Activated T-helper 2 cell treated with anti-CD3 and anti-CD28 coated beads, Interferon-gamma antibody, Interleukin-2, Interleukin-4, amounts not matched to agents 10 μg/mL and 5 μg/mL and 100 μg/mL, durations not matched to agents 14 hours and 24 hours and 36 hours (primary cell): ENCODE measurements at places on chromosomes 7 and 10. TPM values are rescaled to one million over a fixed set of nuclear protein-coding genes. Genes with fewer than 3 reads are reported as not detected.

The VWDE gene
- total RNA-seq = 2.9 and 3.2 TPM in 2 replicates

The HYAL4 gene
- not detected in 2 replicates for total RNA-seq

The PTPRZ1 gene
- total RNA-seq = not detected in 2 replicates

The PTER gene
- total RNA-seq = 18.9 and 19.9 TPM in 2 replicates

The CLCN1 gene
- total RNA-seq = not detected in 2 replicates

The WBP1L gene
- 18.0 and 19.9 TPM in 2 replicates for total RNA-seq

- no peaks in the 10 kb centered on the region for H3K36me3 ChIP-seq
- H3K4me3 ChIP-seq = no peak overlapping the region
- H3K27me3 ChIP-seq = peaks cover 52% of the 10 kb centered on the region
- peaks cover 9% of the 10 kb centered on the region for H3K4me1 ChIP-seq
- no peak overlapping the region for H3K27ac ChIP-seq
- DNase-seq = no peak
These were observed 21.3 kb upstream of the LIPM start for GRCh38 chr10:88781206-88781605.

GRCh38 chr10:48214716-48215485 is 59.6 kb downstream of the FRMPD2 start:
- H3K4me3 ChIP-seq = no peak overlapping the region
- H3K36me3 ChIP-seq = no peaks in the 10 kb centered on the region
- H3K27me3 ChIP-seq = peaks cover 4% of the 10 kb centered on the region
- no peak for DNase-seq

DNA sequence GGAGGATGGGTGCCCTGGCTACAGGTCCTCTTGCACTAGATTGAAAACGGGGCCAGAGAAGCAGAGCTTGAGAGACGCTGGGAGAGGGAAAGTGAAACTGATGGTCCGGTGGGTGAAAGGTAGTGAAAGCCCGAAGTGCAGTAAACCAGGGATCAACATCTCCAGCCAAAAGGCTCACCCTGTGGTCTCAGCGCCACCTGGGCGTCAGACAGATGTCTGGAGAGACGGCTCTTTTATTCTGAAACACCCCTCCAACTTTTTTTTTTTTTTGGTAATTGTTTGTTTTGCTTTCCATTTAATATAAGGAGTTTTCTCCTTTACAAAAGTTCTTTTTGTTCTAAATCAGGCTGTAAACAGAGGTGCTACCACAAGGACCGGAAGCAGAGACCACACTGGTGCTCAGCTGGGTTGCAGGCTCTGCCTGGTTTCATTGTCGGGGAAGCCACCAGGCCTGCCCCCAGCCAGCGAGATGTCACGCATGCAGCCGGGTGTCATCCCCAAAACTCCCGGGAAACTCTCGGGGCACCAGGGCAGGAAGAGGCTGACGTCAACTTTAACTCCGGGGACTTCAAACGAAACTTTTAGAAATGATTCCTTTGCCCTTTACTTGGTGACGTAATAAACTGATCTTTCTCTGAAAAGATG is 11.2 kb downstream of the IL2RA start:
- H3K36me3 ChIP-seq = peaks cover 89% of the 10 kb centered on the region
- H3K4me1 ChIP-seq = peaks cover 83% of the 10 kb centered on the region
- peak; percentile 90 for DNase-seq
- H3K27me3 ChIP-seq = no peaks in the 10 kb centered on the region

- no peak for DNase-seq
- H3K36me3 ChIP-seq = no peaks in the 10 kb centered on the region
- no peak overlapping the region for H3K4me3 ChIP-seq
- H3K27ac ChIP-seq = no peak overlapping the region
- peaks cover 3% of the 10 kb centered on the region for H3K4me1 ChIP-seq
These were observed 6.2 kb upstream of the ZAN start for GRCh38 chr7:100726996-100727761.

- no peaks in the 10 kb centered on the region for H3K36me3 ChIP-seq
- no peak for DNase-seq
- no peaks in the 10 kb centered on the region for H3K4me1 ChIP-seq
These were observed 25.9 kb upstream of the FAM20C start for GRCh38 chr7:166338-167060.

DNA sequence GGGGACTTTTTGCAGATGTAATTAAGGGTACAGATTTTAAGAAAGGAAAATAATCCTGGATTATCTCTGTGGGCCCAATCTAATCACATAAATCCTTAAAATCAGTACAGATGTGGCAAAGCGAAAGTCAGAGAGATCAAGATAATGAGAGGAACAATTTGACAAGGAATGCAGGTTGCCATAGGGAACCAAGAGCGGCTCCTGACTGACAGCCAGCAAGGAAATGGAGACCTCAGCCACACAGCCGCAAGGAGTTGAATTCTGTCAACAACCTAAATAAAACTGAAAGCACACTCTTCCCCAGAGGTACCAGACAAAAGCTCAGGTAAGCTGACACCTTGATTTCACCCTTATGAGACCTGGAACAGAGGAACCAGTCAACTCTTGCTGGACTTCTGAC is 3.4 kb upstream of the PNPLA8 start:
- no peak for DNase-seq
- H3K4me1 ChIP-seq = peaks cover 16% of the 10 kb centered on the region
- no peaks in the 10 kb centered on the region for H3K36me3 ChIP-seq
- H3K4me3 ChIP-seq = no peak overlapping the region
- H3K27me3 ChIP-seq = peaks cover 12% of the 10 kb centered on the region

GRCh38 chr7:49187543-49188268 is 263.4 kb downstream of the CDC14C start:
- H3K27me3 ChIP-seq = no peaks in the 10 kb centered on the region
- no peak overlapping the region for H3K4me3 ChIP-seq
- no peak overlapping the region for H3K27ac ChIP-seq
- DNase-seq = no peak
- H3K36me3 ChIP-seq = no peaks in the 10 kb centered on the region

- H3K27me3 ChIP-seq = peaks cover 44% of the 10 kb centered on the region
- no peak for DNase-seq
- no peak overlapping the region for H3K27ac ChIP-seq
- H3K4me3 ChIP-seq = no peak overlapping the region
- H3K4me1 ChIP-seq = no peaks in the 10 kb centered on the region
These were observed 7.0 kb downstream of the RHOBTB1 start for GRCh38 chr10:60937022-60937421.

DNA sequence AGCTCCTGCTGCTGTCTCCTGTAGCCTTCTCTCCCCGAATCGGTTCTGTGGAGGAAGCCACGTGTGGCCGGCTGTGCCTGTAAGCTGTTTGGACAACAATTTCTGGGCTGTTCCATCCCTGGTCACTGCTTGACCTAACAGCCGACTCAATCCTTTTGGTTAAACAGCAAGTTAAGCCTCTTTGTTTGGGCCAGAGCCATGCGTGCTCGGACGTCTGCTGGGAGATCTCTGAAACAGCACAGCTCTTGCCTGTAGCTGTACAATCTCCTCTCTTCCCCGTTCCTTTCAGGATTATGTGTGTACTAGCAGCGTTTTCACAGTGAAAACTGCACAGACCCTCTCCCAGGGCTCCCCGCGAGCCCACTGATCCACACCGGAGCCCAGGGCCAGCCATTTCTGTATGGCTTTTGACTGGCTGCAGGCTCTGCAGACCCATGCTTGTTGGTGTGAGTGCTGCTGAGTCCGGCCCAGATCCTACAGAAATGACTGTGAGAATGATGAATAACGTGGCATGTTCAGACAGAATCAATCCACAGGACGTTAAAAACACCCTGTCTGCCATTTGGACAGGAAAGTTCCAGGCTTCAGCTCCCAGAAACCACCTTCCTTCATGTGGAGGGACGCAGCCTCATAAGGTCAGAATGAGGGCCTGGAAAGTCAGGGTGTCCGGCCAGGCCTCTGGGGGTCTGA is 428.6 kb upstream of the ADARB2 start:
- H3K36me3 ChIP-seq = no peaks in the 10 kb centered on the region
- no peaks in the 10 kb centered on the region for H3K4me1 ChIP-seq
- DNase-seq = no peak
- no peaks in the 10 kb centered on the region for H3K27me3 ChIP-seq

GRCh38 chr10:125709553-125710474 is 9.7 kb upstream of the EDRF1 start:
- peaks cover 12% of the 10 kb centered on the region for H3K27me3 ChIP-seq
- H3K4me1 ChIP-seq = peaks cover 10% of the 10 kb centered on the region
- peaks cover 5% of the 10 kb centered on the region for H3K36me3 ChIP-seq
- peak overlapping the region; percentile 14 for H3K27ac ChIP-seq

GRCh38 chr7:15033039-15033438 is 130.5 kb upstream of the DGKB start:
- no peak overlapping the region for H3K27ac ChIP-seq
- H3K36me3 ChIP-seq = no peaks in the 10 kb centered on the region
- no peak overlapping the region for H3K4me3 ChIP-seq
- no peaks in the 10 kb centered on the region for H3K27me3 ChIP-seq
- DNase-seq = no peak

DNA sequence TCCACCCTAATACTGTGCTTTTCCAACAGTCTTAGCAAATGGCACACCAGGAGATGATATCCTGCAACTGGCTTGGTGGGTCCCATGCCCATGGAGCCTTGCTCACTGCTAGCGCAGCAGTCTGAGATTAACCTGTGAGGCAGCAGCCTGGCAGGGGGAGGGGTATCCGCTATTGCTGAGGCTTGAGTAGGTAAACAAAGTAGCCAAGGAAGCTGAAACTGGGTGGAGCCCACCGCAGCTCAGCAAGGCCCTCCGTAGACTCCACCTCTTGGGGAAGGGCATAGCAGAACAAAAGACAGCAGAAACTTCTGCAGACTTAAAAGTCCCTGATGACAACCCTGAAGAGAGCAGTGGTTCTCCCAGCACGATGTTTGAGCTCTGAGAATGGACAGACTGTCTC is 399.0 kb downstream of the CCSER2 start:
- no peak overlapping the region for H3K27ac ChIP-seq
- H3K4me3 ChIP-seq = no peak overlapping the region
- DNase-seq = no peak
- no peaks in the 10 kb centered on the region for H3K4me1 ChIP-seq
- no peaks in the 10 kb centered on the region for H3K27me3 ChIP-seq

DNA sequence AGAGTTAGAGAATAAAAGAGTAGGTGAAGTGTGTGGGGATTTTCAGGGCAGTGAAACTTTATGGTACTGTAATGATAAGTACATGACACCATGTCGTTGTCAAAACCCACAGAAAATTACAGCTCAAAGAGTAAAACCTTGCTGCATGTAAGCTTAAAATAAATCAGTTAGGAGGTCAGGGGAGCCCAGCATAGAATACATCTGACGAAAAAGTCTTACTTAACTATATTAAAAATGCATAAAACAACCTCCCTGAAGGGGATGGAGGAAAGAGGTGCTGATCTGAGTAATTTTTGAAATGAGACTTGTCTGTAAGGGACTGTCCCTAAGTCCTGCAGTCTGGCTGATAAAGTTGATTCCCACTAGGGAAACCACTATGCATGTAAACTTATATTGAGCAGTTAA is 49.8 kb upstream of the AKR1E2 start:
- peak overlapping the region; percentile 67 for H3K27ac ChIP-seq
- no peak overlapping the region for H3K4me3 ChIP-seq
- H3K27me3 ChIP-seq = peaks cover 24% of the 10 kb centered on the region
- DNase-seq = no peak

GRCh38 chr7:128406314-128407232 is 3.2 kb downstream of the IMPDH1 start:
- no peak for DNase-seq
- no peaks in the 10 kb centered on the region for H3K27me3 ChIP-seq
- H3K27ac ChIP-seq = peak overlapping the region; percentile 78
- peaks cover 46% of the 10 kb centered on the region for H3K4me1 ChIP-seq
- peaks cover 24% of the 10 kb centered on the region for H3K36me3 ChIP-seq
- peak overlapping the region; percentile 79 for H3K4me3 ChIP-seq

GRCh38 chr7:31642681-31643115 is 44.3 kb upstream of the PPP1R17 start:
- no peaks in the 10 kb centered on the region for H3K36me3 ChIP-seq
- H3K27me3 ChIP-seq = no peaks in the 10 kb centered on the region
- no peak overlapping the region for H3K4me3 ChIP-seq
- no peak overlapping the region for H3K27ac ChIP-seq

GRCh38 chr10:60428387-60428737 is 38.7 kb upstream of the ANK3 start:
- peaks cover 27% of the 10 kb centered on the region for H3K4me1 ChIP-seq
- no peak overlapping the region for H3K4me3 ChIP-seq
- H3K36me3 ChIP-seq = no peaks in the 10 kb centered on the region
- peaks cover 3% of the 10 kb centered on the region for H3K27me3 ChIP-seq

DNA sequence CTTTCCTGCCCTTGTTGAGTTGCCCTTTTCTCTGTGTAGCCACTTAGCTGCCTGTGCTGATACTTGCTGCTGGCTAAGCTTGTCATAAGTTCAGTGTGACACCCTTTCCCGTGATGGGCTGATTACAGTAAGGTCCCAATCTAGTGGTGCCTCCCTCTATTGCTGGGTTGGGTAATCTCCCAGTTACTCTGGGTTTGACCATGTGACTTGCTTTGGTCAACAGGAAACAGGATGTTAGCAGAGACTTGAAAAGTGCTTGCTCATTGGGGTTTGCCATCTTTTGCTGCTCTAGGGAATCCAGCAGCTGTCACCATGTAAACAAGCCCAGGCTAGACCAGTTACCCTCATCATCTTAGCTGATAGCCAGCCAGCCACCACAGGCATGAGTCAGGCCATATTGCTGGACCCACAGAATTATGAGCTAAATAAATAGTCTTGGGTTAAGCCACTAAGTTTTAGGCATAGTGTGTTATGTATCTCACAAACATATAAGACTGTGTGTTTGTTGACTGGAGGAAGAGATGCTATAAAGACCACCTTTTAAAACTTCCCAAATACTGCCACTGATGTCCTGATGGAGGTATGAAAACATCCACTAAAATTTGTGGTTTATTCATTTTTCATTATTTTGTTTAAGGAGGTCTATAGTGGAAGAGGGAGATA is 4.0 kb upstream of the LEP start:
- DNase-seq = peak; percentile 20
- H3K4me1 ChIP-seq = peaks cover 9% of the 10 kb centered on the region
- peaks cover 7% of the 10 kb centered on the region for H3K36me3 ChIP-seq
- H3K4me3 ChIP-seq = no peak overlapping the region

- H3K4me3 ChIP-seq = no peak overlapping the region
- no peaks in the 10 kb centered on the region for H3K36me3 ChIP-seq
- H3K27ac ChIP-seq = no peak overlapping the region
- no peak for DNase-seq
These were observed 7.8 kb downstream of the ICA1 start for GRCh38 chr7:8254215-8254614.

DNA sequence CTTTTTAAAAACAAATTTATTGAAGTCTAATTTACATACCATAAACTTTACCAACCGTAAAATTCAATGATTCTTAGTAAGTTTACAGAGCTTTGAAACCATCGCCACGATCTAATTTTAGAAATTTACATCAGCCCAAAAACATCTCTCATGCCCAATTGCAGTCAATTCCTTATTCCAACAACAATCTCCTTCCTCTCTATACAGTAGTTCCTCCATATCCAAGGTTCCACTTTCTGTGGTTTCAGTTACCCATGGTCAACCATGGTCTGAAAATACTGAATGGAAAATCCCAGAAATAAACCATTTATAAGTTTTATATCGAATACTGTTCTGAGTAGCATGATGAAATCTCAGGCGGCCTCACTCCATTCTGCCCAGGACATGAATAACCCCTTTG is 183.4 kb upstream of the ADCY1 start:
- H3K4me1 ChIP-seq = no peaks in the 10 kb centered on the region
- DNase-seq = no peak
- no peak overlapping the region for H3K27ac ChIP-seq
- H3K36me3 ChIP-seq = no peaks in the 10 kb centered on the region
- no peak overlapping the region for H3K4me3 ChIP-seq
